ENCODE measurements at places on chromosomes 7 and 10. TPM values are rescaled to one million over a fixed set of nuclear protein-coding genes. Genes with fewer than 3 reads are reported as not detected.

Gene LDB3
- 0.10 TPM for total RNA-seq

Gene RHOBTB1
- total RNA-seq: 0.07 TPM

Gene ZNF467
- 0.32 TPM for total RNA-seq

GRCh38 chr10:59877191-59877671 lies 29.1 kb downstream of the CCDC6 start:
- peaks cover 73% of the 10 kb centered on the region for H3K4me1 ChIP-seq
- no peaks in the 10 kb centered on the region for H3K27me3 ChIP-seq
- DNase-seq: no peak
- peaks cover 7% of the 10 kb centered on the region for H3K36me3 ChIP-seq

DNA sequence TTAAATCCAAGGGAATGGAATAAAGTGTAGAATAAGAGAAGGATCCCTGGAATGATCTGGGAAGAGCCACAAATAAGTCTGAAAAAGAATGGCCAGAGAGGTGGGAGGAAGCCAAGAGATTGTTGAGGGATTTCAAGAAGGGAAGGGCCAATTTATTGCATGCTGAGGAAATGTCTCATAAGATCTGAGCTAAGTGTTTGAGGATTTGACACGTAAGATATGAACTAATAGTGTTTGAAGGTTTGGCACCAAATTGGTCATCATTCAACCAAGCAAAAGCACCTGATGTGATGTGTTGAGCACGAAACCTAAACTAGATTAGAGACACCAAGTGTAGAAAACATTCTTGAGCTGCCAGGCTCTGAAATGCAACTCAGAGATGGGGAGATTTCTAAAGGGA lies 97.9 kb downstream of the TSPAN12 start:
- peaks cover 5% of the 10 kb centered on the region for H3K27me3 ChIP-seq
- no peaks in the 10 kb centered on the region for H3K36me3 ChIP-seq
- no peak for DNase-seq
- no peak overlapping the region for H3K27ac ChIP-seq

DNA sequence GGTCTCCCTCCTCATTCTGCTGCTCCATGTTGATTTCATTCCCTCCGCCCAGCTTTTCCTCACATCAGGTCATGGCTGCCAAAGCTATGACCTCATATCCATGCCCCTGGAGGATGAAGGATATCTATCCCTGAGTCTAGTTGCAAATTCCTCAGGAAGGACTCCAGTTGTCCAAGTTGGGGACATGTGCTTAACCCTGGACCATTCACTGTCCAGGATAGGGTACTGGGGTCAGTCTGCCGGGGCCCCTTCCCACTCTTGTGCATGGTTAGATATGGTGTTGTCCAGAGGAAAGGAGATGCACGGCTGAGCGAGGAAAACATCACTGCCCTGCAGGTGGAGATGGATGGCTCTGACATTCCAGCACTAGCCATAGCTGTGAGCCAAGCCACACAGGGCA lies 51.9 kb upstream of the COMTD1 start:
- H3K4me1 ChIP-seq: no peaks in the 10 kb centered on the region
- no peak overlapping the region for H3K4me3 ChIP-seq
- no peak overlapping the region for H3K27ac ChIP-seq
- DNase-seq: no peak
- peaks cover 11% of the 10 kb centered on the region for H3K27me3 ChIP-seq

- no peak overlapping the region for H3K27ac ChIP-seq
- H3K4me3 ChIP-seq: no peak overlapping the region
- no peak for DNase-seq
- H3K27me3 ChIP-seq: peaks cover 2% of the 10 kb centered on the region
- H3K36me3 ChIP-seq: no peaks in the 10 kb centered on the region
Observed at GRCh38 chr7:95974108-95974507, 201.8 kb downstream of the DYNC1I1 start.

DNA sequence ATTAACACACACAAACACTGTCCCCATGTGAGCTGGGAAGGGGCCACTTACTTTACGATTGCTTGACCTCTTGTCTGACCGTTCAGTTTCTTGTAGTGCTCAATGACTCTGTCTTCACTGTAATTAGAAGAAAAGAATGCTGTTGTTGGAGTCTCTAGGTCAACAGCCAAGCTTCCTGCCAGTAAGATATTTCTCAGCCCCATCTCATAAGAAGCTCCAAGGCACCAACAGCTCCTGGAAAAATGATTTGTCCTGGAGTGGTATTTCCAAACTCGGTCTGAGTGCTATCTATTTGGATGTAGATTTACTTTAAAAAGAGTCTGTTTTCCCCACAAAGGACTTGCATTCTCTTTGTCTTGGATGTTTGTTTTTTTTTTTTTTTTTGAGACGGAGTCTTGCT lies 153.7 kb downstream of the PRPF18 start:
- DNase-seq: no peak
- H3K4me3 ChIP-seq: no peak overlapping the region
- peaks cover 10% of the 10 kb centered on the region for H3K4me1 ChIP-seq
- H3K27me3 ChIP-seq: peaks cover 8% of the 10 kb centered on the region
- H3K27ac ChIP-seq: no peak overlapping the region

DNA sequence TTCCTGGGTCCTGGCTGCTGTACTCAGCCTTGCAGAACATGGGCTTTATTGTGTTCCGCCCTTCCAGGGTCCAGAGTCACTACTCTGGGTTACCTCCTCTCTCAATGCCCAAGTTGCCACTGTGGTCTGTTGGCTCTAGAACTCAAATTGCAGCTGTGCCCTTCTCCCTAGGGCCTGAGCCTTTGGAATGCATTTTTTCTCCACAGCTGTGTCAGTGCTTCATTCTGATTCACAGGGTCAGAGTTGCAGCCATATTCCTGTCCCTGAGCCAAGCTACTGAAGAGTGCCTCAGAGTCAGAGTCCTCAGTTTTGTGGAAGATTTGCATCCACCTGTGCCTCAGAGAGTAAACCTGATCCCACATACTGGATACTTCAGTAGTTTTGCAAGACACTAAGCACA lies 167.5 kb downstream of the ITGB1 start:
- no peak for DNase-seq
- H3K4me3 ChIP-seq: no peak overlapping the region
- no peaks in the 10 kb centered on the region for H3K4me1 ChIP-seq
- H3K36me3 ChIP-seq: no peaks in the 10 kb centered on the region
- H3K27me3 ChIP-seq: no peaks in the 10 kb centered on the region

- no peaks in the 10 kb centered on the region for H3K36me3 ChIP-seq
- no peak overlapping the region for H3K27ac ChIP-seq
- DNase-seq: no peak
- no peak overlapping the region for H3K4me3 ChIP-seq
- peaks cover 7% of the 10 kb centered on the region for H3K27me3 ChIP-seq
- H3K4me1 ChIP-seq: no peaks in the 10 kb centered on the region
Observed at GRCh38 chr7:29861884-29862283, 55.6 kb downstream of the WIPF3 start.

- no peak overlapping the region for H3K4me3 ChIP-seq
- H3K27ac ChIP-seq: no peak overlapping the region
- no peak for DNase-seq
- peaks cover 8% of the 10 kb centered on the region for H3K36me3 ChIP-seq
Observed at GRCh38 chr7:27105301-27106031, 3.0 kb upstream of the HOXA2 start.
